ENCODE measurements at places on chromosomes 4 and X.

DNA sequence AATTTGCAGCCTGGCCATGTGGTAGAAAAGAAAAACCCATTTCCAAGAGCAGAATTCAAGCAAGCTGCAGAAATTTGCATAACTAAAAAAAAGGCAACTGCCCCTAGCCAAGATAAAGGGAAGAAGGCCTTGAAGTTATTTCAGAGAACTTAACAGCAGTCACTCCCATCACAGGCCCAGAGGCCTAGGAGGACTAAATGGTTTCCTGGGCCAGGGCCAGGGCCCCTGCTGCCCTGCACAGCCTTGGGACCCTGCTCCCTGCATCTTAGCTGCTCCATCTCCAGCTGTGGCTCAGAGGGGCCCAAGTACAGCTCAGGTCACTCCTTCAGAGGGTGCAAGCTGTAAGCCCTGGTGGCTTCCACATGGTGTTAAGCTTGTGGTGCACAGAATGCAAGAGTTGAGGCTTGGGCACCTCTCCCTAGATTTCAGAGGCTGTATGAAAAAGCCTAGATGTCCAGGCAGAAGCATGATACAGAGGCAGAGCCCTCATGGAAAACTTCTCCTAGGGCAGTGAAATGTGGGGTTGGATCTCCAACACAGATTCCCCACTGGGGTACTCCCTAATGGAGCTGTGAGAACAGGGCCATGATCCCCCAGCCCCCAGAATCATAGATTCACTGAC lies 6.7 kb upstream of the MID2 start:
- DNase-seq: no peak

DNA sequence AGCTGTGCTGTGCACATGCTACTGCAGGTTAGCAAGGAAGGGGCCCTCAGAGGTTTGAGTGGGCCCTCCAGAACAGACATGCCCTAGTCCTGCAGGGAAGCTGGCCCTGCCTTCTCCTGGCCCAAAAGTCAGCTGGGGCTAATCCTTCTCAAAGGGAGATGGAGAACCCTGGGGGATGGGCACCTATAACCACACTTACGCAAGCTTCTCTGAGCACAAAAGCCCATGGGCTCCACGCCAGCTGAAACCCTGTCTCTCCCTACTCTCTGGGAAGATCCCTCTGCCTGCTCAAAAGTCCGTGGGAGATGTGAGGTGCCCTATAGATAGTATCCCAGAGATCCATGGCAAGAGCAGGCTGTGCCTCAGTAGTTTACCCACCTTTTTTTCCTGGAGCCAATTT lies 58.9 kb upstream of the DKK2 start:
- DNase-seq: no peak

GRCh38 chr4:13461191-13461905 lies 22.8 kb downstream of the RAB28 start:
- DNase-seq: no peak

DNA sequence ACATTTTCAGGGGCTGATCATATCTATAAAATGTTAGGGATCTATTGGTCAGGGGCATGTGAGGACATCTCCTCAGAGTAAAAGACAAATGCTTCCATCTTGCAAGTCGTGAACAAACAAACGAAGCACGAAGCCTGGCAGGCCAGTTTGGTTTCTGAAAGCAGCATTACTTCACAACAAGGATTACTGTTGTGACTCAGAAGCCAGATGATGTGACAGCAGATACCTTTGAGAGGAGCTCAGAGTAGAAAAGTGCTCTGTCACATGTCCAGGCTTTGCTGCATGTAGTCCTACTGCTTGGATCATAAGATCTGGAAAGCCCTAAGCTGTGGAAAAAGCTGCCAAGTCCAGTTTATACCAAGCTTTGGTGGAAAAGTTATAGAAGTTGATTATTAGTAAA lies 1827.2 kb downstream of the ARAP2 start:
- no peak for DNase-seq

- DNase-seq: no peak
Observed at GRCh38 chr4:56409511-56410090, 22.3 kb upstream of the AASDH start.

- DNase-seq: no peak
Observed at GRCh38 chr4:93633721-93634120, 194.8 kb upstream of the ATOH1 start.

GRCh38 chr4:128351502-128351901 lies 63.9 kb upstream of the PGRMC2 start:
- DNase-seq: no peak

DNA sequence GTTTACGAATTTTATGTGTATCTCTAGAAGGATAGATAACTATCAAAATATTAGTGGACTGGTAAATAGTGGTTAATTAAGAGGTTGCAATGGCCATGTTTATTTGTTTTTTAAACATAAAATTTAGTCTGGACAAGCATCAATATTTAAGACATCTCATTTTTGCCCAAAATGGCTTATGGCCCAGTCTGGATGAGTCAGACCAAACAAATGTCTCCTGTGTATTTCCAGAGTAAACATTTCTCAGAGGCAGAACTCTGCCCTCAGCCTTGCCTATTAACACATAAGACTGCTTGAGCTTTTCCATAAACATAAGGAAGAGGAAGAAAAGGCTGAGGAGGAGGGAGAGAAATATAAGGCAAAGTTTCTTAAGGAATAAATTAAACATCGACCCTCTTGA lies 277.1 kb upstream of the DIAPH2 start:
- DNase-seq: no peak

Data from activated T-cell treated with anti-CD3 and anti-CD28 coated beads for 48 hours (primary cell).